ENCODE measurements at places on chromosomes 3 and 15. TPM values are rescaled to one million over a fixed set of nuclear protein-coding genes. Genes with fewer than 3 reads are reported as not detected.
A peak's percentile ranks its signal among the peaks of the same experiment; 100 is the strongest.

DNA sequence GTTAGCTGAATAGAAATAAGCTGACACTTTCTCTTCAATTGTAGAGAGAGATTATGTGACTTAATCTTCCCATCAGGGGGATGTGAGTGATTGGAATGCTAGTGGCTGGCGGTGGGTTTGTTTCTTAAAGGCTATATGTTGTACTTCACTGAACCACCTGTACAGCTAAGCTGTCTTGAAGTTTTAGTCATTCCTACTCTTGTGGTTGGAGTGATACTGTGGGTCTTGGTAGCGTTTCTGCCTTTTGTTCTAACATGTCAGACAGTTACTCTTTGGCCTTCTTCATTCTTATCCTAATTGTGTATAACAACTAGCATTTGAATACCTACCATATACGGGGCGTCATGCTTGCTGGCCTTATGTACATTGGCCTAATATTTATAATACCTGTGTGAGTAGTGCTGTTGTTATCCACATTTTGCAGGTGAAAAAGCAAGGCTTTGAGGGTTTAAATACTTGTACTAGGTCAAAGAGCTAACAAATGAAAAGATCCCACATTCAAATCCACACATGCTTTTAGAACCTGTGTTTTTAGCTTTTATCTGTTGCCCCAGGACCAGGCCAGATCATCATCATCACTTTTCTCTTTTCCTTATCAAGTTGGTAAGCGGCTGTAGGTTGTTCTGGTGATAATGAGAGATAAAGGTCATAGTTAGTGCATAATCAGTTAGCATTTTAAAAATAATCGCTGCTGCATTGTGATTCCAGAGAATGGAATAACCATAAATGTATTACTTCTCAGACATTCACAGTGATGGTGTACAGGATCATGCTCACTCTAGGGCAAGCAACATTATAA lies 50.2 kb downstream of the AKAP13 start:
- no peaks in the 10 kb centered on the region for H3K27me3 ChIP-seq
- H3K27ac ChIP-seq: no peak overlapping the region
- no peaks in the 10 kb centered on the region for H3K4me1 ChIP-seq
- H3K4me3 ChIP-seq: no peak overlapping the region
- no peak for DNase-seq

GRCh38 chr15:55434989-55435825 lies 26.9 kb downstream of the PIERCE2 start:
- no peak overlapping the region for H3K4me3 ChIP-seq
- no peak overlapping the region for H3K27ac ChIP-seq
- no peaks in the 10 kb centered on the region for H3K27me3 ChIP-seq
- H3K36me3 ChIP-seq: no peaks in the 10 kb centered on the region
- peak; percentile 37 for DNase-seq

Gene RASGRP1
- 67.9 TPM for total RNA-seq

- no peaks in the 10 kb centered on the region for H3K36me3 ChIP-seq
- DNase-seq: no peak
- no peaks in the 10 kb centered on the region for H3K27me3 ChIP-seq
- no peaks in the 10 kb centered on the region for H3K4me1 ChIP-seq
- H3K4me3 ChIP-seq: no peak within 1 kb of the TSS
- H3K27ac ChIP-seq: no peak within 1 kb of the TSS
Measured at GRCh38 chr3:57544181-57545125, at the start of gene DNAH12. TSS of gene DNAH12 (minus strand) at chr3:57544344. CDS start at chr3:57542870, 1,474 bp downstream.

- H3K4me3 ChIP-seq: no peak overlapping the region
- H3K27ac ChIP-seq: no peak overlapping the region
- DNase-seq: peak; percentile 62
- H3K4me1 ChIP-seq: peaks cover 23% of the 10 kb centered on the region
- H3K36me3 ChIP-seq: no peaks in the 10 kb centered on the region
- no peaks in the 10 kb centered on the region for H3K27me3 ChIP-seq
Measured at GRCh38 chr15:90851114-90851513, 17.3 kb upstream of the FURIN start.

GRCh38 chr3:58093574-58094195 lies 85.5 kb downstream of the FLNB start:
- no peak overlapping the region for H3K27ac ChIP-seq
- no peaks in the 10 kb centered on the region for H3K4me1 ChIP-seq
- H3K27me3 ChIP-seq: no peaks in the 10 kb centered on the region
- H3K4me3 ChIP-seq: no peak overlapping the region

Gene CAPN3
- total RNA-seq: 3.3 TPM

GRCh38 chr15:70195587-70196305 lies 98.0 kb upstream of the TLE3 start:
- H3K4me1 ChIP-seq: no peaks in the 10 kb centered on the region
- no peaks in the 10 kb centered on the region for H3K27me3 ChIP-seq
- no peaks in the 10 kb centered on the region for H3K36me3 ChIP-seq
- no peak overlapping the region for H3K27ac ChIP-seq
- DNase-seq: no peak
- no peak overlapping the region for H3K4me3 ChIP-seq

GRCh38 chr15:57551715-57552677 lies 39.7 kb upstream of the MYZAP start:
- no peaks in the 10 kb centered on the region for H3K4me1 ChIP-seq
- no peak overlapping the region for H3K4me3 ChIP-seq
- no peak overlapping the region for H3K27ac ChIP-seq
- no peaks in the 10 kb centered on the region for H3K27me3 ChIP-seq
- no peak for DNase-seq
- H3K36me3 ChIP-seq: no peaks in the 10 kb centered on the region

- no peak for DNase-seq
- H3K36me3 ChIP-seq: no peaks in the 10 kb centered on the region
- H3K4me1 ChIP-seq: no peaks in the 10 kb centered on the region
- H3K4me3 ChIP-seq: no peak overlapping the region
- H3K27me3 ChIP-seq: no peaks in the 10 kb centered on the region
Measured at GRCh38 chr15:38128341-38128781, 124.3 kb upstream of the SPRED1 start.

Gene ULK4
- 12.7 TPM for total RNA-seq

Gene C3orf85
- not detected for total RNA-seq

Gene IQCF5
- not detected for total RNA-seq

Gene TMEM45A
- 0.50 TPM for total RNA-seq

DNA sequence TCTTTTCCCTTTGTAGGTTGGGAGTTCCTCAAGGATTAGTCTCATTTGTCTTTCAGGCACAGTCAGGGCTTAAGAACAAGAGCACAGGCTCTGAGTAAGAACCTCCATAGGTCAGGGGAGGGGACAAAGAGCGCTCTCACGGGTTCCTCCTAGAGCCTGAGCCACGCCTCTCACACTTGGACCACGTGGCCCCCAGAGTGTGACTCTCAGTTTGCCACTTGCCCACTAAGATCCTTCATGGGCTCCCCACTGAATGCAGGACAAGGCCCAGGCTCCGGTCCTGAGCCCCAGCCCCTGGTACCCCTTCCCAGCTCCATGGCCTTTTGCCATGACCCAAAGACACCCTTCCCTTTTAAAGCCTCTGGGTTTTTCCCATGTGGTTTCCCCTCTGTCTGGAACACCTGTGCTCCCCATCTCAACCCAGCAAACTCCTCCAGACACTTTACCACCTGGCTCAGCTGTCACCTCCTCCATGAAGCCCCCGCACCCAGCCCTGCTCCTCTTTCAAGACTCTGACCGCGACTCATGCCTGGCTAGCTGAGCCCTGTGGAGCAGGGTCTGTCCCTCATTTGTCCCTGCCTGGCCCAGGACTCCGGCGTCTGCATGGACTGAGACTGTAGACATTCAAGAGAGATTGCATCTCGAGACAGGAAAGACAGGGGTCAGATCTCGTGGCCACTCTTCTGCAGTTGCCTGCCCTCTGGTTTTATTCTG lies 32.7 kb downstream of the IQSEC1 start:
- H3K4me3 ChIP-seq: no peak overlapping the region
- peaks cover 12% of the 10 kb centered on the region for H3K4me1 ChIP-seq
- H3K27ac ChIP-seq: no peak overlapping the region

GRCh38 chr3:42850263-42850662 lies 25.4 kb downstream of the CYP8B1 start:
- no peak overlapping the region for H3K4me3 ChIP-seq
- no peaks in the 10 kb centered on the region for H3K36me3 ChIP-seq
- no peak overlapping the region for H3K27ac ChIP-seq
- peaks cover 9% of the 10 kb centered on the region for H3K4me1 ChIP-seq
- H3K27me3 ChIP-seq: no peaks in the 10 kb centered on the region

Gene KLHL40
- not detected for total RNA-seq

DNA sequence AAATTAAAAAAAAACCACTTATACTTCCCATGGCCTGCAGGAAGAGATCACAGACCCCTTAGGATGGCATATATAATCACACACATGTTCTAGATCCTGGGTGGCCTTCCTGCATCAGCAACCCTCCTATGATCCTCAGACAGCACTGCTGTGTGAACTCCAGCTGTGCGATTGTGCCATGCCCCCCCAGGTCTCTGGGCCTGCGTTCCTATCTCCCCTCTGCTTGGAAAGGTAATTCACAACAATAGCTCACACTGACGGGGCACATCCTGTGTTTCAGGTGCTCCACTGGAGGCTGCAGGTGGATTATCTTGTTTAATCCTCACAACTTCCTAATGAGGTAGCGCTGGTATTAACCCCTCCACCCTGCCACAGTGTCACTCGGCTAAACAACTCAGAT lies 71.2 kb upstream of the GLCE start:
- no peak overlapping the region for H3K4me3 ChIP-seq
- no peaks in the 10 kb centered on the region for H3K36me3 ChIP-seq
- H3K27me3 ChIP-seq: no peaks in the 10 kb centered on the region
- DNase-seq: no peak
- H3K27ac ChIP-seq: no peak overlapping the region

Gene TADA3
- 57.0 TPM for total RNA-seq

GRCh38 chr3:106609666-106610301 lies 741.0 kb upstream of the CBLB start:
- no peaks in the 10 kb centered on the region for H3K4me1 ChIP-seq
- no peak overlapping the region for H3K27ac ChIP-seq
- no peaks in the 10 kb centered on the region for H3K36me3 ChIP-seq
- no peak overlapping the region for H3K4me3 ChIP-seq

Gene ZBTB38
- total RNA-seq: 87.1 TPM

Gene GRIP2
- not detected for total RNA-seq

Gene IL17RE
- 1.2 TPM for total RNA-seq

Gene GOLGA8G
- total RNA-seq: not detected

DNA sequence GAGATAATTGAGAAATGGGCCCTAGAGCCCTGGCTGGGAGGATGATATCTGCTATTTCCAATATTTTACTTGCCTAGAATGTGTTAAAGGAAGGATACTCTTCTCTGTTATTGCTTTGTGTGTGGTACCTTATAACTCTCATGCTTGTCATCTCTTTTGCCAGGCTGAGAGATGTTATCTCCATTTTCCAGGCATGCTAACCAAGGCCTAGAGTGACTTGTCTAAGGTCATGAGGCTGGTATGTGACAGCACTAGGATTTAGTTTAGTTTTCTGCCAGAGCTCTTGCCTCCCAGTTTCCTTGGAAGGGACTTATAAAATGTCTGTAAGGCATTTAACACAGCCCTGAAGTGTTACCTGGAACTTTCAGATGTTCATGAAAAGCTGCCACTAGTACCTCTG lies 1.4 kb downstream of the CLK3 start:
- H3K27me3 ChIP-seq: no peaks in the 10 kb centered on the region
- peak overlapping the region; percentile 95 for H3K4me3 ChIP-seq
- H3K4me1 ChIP-seq: peaks cover 38% of the 10 kb centered on the region
- H3K36me3 ChIP-seq: peaks cover 27% of the 10 kb centered on the region
- DNase-seq: no peak

- H3K4me3 ChIP-seq: no peak overlapping the region
- DNase-seq: no peak
- H3K4me1 ChIP-seq: no peaks in the 10 kb centered on the region
- H3K27me3 ChIP-seq: peaks cover 3% of the 10 kb centered on the region
- no peaks in the 10 kb centered on the region for H3K36me3 ChIP-seq
- no peak overlapping the region for H3K27ac ChIP-seq
Measured at GRCh38 chr3:44321335-44321734, 17.2 kb upstream of the TCAIM start.

Gene TRAK1
- 20.0 TPM for total RNA-seq

DNA sequence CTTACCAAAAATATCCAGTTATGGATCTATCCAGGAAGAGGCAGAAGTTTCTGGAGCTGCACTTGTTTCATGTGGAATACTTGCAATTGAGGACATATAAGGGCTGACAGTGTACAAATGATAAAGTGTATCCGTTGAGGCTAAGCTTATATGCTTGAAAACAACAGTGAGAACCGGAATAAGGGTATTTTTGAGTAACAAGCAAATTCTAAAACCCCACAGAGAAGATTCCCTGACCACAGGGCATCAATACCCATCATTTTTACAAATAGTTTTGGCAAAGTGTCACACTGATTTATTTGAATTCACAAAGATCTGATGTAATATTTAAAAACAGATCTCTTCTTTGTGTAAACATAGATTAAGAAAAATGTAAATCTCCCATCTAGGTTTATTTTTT lies 208.4 kb downstream of the FMN1 start:
- no peaks in the 10 kb centered on the region for H3K27me3 ChIP-seq
- no peak for DNase-seq
- H3K27ac ChIP-seq: no peak overlapping the region
- no peaks in the 10 kb centered on the region for H3K36me3 ChIP-seq
- H3K4me3 ChIP-seq: no peak overlapping the region

- DNase-seq: no peak
- no peak overlapping the region for H3K4me3 ChIP-seq
- H3K4me1 ChIP-seq: no peaks in the 10 kb centered on the region
Measured at GRCh38 chr15:85118581-85118980, 136.9 kb downstream of the PDE8A start.

DNA sequence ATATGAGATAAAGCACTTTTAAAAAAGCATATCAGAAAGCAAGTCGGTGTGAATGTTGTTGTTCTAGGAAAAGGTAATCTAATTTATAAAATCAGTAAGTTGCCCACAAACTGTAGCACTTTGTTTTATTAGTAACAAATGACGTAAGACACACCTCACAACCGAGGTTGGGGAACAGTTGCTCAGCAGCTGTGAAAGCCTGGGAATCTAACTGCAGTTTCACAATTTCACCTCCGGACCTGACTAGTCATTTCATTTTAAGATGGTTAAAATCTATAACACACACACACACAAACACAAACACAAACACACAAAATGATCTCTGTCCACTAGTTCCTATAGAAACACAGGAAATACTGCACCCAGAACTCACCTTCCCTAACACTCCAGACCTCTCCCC lies 406.7 kb upstream of the NR2F2 start:
- no peak for DNase-seq
- H3K4me3 ChIP-seq: no peak overlapping the region
- no peaks in the 10 kb centered on the region for H3K4me1 ChIP-seq

DNA sequence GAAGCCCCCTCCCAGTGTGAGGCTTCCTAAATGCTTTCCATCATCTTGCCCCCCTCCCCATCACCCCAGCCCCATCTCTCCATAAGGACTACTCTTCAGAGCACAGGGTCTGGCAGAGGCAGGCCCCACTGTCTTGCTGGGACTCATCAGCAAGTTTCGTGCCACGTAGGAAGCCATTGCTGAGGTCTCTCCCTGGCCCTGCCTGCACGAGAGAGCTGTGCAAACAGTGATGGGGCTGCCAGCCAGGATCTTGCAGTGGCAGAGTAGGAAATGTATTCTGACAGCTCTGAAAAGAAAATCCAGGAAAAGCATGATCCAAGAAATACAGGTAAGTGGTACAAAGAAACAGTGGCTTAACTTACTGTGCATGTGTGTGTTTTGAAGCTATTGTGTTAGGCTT lies 22.6 kb downstream of the ISL2 start:
- no peak overlapping the region for H3K27ac ChIP-seq
- no peak overlapping the region for H3K4me3 ChIP-seq
- no peaks in the 10 kb centered on the region for H3K4me1 ChIP-seq
- no peaks in the 10 kb centered on the region for H3K36me3 ChIP-seq
- no peaks in the 10 kb centered on the region for H3K27me3 ChIP-seq

Gene CCDC80
- not detected for total RNA-seq

Gene ACVR2B
- 5.5 TPM for total RNA-seq

- H3K36me3 ChIP-seq: peaks cover 5% of the 10 kb centered on the region
- H3K4me3 ChIP-seq: no peak overlapping the region
- no peak overlapping the region for H3K27ac ChIP-seq
- peak; percentile 23 for DNase-seq
Measured at GRCh38 chr15:63288778-63289378, 11.5 kb downstream of the APH1B start.

Gene TYRO3
- total RNA-seq: 2.6 TPM
